ENCODE measurements at places on chromosomes 6 and 20.

DNA sequence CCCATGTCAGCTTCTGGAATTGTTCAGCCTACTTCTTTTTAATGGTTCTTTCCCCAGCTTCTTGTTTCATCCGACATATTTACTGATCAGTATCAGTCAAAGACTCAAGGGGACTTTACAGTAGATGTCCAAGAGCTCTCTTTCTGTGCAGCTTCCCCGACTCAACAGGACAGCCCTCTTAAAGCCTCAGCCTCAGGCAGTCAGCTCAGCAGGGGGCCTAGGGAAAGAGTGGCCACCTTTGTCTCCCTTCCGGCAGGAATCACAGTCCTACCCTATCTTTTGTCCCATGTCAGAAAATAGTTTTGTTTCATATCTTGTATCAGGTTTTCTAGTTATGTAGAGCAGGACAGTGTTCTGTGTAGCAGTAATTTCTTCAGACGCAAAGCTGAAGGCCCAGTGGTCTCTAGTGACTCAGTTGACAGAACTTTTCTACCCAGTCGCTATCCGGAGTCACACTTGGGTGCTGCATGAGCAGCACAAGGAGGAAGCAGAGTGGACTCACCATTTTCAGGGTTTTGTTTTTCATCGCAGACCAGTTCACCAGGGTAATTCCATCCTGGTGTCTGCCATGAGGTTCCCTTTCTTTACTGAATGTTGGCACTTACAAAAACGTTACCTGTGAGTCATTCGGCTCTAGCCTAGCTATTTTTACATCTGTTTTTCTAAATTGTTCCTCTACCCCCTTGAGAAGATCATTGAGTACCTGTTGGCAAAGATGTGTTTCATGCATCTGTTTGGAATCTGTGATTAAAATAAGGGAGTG, 47.7 kb downstream of the SPATA2 start:
- H3K4me3 ChIP-seq, result no peak overlapping the region
- H3K4me1 ChIP-seq, result peaks cover 30% of the 10 kb centered on the region
- no peak for DNase-seq
- H3K36me3 ChIP-seq, result peaks cover 8% of the 10 kb centered on the region

DNA sequence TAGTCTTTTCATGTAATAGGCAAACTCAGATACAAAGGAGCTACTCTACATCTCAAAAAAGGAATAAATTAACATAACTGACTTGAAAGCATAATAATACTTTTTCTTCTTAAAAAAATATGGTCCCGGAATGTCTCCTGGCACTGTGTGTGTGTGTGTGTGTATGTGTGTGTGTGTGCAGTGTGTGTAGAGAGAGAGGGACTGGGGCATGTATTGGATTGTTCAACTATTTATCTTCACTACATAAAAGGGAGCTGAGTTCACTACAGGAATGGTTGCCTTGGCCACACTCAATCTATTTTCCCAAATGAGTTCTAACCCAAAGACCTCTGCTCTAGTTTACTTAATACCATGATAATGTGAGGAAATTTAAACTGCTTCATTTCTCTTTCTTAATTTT, 51.1 kb downstream of the B3GAT2 start:
- H3K4me1 ChIP-seq, result no peaks in the 10 kb centered on the region
- no peaks in the 10 kb centered on the region for H3K27me3 ChIP-seq
- no peak overlapping the region for H3K4me3 ChIP-seq
- DNase-seq, result no peak
- no peaks in the 10 kb centered on the region for H3K36me3 ChIP-seq

- H3K27me3 ChIP-seq, result peaks cover 3% of the 10 kb centered on the region
- no peak overlapping the region for H3K27ac ChIP-seq
- no peak overlapping the region for H3K4me3 ChIP-seq
- DNase-seq, result no peak
These were observed 63.8 kb downstream of the HECA start for GRCh38 chr6:139198529-139199288.

DNA sequence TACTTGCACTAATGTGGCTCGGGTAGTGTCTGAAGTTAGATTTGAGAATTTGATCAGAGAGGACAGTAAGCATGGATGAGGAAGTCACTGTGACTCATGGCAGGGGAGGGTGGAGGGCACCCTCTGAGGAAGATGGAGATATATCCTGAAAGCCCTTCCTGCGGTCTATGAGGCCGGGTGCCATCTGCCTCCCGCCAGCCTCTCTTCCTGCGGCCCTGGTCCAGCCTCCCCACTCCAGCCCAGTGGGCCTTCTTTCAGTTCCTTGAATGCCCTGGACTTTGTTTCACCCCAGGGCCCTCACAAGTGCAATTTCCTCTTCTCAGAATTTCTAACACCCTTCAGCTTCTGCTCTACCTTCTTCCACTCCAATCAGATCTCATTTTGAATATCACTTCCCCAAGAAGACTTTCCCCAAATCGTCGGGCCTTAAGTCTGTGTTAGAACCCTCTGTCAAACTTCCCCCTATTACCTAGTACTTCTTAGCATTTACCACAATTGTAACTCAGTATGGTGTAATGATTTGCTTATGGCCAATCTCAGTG, 20.2 kb upstream of the TNFAIP3 start:
- DNase-seq, result no peak
- no peaks in the 10 kb centered on the region for H3K27me3 ChIP-seq
- H3K27ac ChIP-seq, result no peak overlapping the region
- no peaks in the 10 kb centered on the region for H3K4me1 ChIP-seq
- no peaks in the 10 kb centered on the region for H3K36me3 ChIP-seq

DNA sequence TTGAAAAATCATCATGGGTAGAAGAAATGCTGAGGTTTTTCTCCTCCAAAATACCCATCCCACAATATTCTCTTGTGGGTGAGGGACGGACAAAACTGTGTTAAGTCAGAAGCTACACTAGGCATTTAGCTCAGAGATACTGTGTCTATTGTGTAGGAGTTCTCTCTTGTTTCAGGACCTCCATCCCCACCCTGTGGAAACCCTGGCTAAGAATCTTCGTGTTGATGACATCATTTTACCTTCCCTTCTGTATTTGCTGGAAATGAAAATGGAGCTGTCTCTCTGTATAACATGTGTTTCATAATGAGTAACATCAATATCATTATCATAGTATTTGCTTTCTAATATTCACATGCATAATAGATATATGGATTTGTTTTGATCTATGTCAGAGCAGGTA, 1193.0 kb upstream of the CITED2 start:
- H3K4me1 ChIP-seq, result peaks cover 16% of the 10 kb centered on the region
- peaks cover 4% of the 10 kb centered on the region for H3K27me3 ChIP-seq
- no peak overlapping the region for H3K4me3 ChIP-seq
- H3K27ac ChIP-seq, result peak overlapping the region; percentile 88
- DNase-seq, result no peak

DNA sequence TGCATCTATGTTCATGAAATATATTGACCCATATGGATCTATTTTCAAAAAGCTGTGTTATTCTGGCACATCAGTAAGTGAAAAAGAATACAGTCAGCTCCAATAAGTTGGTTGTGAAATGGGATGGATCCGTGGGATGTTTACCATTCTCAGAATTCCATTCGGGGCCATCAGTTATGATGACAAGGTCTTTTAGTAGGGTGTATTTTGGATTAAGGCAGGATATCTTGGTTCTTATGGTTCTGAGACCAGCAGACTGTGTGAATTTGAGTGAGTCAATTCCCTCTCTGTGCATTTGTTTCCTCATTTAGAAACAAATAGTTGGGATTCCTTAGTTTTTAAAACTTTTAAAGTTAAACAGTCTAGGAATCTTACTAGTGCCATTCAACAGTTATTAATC, 287.4 kb downstream of the CD109 start:
- no peak for DNase-seq
- H3K27me3 ChIP-seq, result peaks cover 3% of the 10 kb centered on the region
- no peaks in the 10 kb centered on the region for H3K4me1 ChIP-seq
- H3K27ac ChIP-seq, result no peak overlapping the region
- H3K36me3 ChIP-seq, result no peaks in the 10 kb centered on the region

DNA sequence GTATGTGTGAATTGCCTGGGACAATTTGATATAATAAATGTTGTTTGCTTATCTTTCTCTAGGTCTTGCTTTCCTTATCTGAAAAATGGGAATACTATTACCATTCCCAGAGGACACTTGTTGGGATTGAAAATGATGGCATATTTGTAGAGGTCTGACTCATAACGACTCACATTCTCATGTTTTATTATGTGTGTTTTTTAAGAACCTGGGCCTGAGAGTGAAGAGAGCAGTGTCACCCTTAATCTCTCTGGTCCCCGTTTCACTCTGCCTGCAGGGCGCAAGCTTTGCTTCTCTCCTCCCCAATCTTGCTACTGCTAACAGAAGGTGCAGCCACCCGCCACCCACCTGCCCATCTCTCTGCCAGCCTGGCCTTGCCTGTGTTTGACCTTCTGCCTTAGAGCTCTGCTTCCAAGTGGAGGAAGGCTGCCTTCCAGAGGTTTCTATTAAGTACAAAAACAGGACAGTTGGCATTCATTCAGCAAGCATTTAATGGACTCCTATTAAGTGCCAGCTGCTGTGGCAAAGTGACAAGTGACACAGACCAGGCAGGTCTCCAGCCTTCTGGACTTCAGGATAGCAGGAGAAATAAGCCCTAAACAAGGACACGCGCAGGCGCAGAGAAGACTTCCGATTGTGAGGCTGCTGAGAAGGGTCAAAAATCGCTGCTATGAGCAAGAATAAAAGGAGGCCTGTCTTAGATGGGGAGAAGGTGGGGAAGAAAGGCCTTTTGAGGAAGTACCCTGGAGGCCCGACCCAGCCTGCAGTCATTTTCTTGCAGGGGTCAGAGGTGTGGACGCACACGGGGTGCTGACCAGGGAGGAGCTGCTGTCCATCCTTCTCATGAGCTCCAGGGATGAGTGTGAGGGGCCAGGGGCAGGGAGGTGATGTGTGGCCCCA, 112.5 kb downstream of the JPH2 start:
- H3K27me3 ChIP-seq, result peaks cover 16% of the 10 kb centered on the region
- H3K4me3 ChIP-seq, result no peak overlapping the region
- H3K4me1 ChIP-seq, result peaks cover 6% of the 10 kb centered on the region

- no peak overlapping the region for H3K4me3 ChIP-seq
- no peaks in the 10 kb centered on the region for H3K4me1 ChIP-seq
- H3K27me3 ChIP-seq, result no peaks in the 10 kb centered on the region
- peaks cover 58% of the 10 kb centered on the region for H3K36me3 ChIP-seq
These were observed 48.0 kb downstream of the MAPK14 start for GRCh38 chr6:36075656-36076055.

- H3K27me3 ChIP-seq, result peaks cover 16% of the 10 kb centered on the region
- DNase-seq, result no peak
- H3K27ac ChIP-seq, result no peak overlapping the region
- no peak overlapping the region for H3K4me3 ChIP-seq
- no peaks in the 10 kb centered on the region for H3K36me3 ChIP-seq
These were observed 35.5 kb upstream of the AFDN start for GRCh38 chr6:167791091-167791779.

DNA sequence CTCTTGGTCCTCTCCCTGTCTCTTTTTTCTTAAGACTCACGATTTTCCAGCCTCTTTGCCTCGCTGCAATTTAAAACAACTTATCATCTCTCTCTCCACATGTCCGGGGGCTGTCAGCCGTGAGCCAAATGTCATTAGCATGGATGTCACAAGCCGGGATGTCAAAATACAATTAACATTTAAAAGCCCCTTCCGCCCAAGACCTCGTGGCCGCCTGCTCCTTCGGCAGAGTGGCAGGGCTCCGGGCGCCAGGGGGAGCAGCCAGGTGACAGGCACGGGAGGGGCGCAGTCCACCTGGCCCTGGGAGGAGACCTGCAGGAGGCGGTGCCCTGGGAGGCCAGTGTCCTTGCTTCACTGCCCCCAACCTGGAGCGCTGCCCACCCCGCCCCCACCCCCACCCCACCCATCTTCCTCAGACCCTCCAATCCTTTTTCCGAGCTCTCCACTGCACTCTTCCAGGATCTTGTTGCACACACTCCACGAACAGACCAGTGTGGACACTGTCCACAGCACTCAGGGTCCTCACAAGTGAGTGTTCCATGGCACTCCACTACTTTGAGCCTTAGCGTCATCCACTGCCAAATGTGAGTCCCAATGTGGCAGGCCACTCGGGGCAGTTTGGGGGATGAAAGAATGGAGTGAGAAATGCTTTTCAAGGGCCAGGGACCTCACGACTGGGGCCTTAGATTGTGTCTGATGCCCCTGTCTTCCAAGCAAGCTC, 5.6 kb upstream of the GRM4 start:
- H3K36me3 ChIP-seq, result no peaks in the 10 kb centered on the region
- peaks cover 72% of the 10 kb centered on the region for H3K27me3 ChIP-seq
- peak overlapping the region; percentile 35 for H3K4me3 ChIP-seq
- no peak for DNase-seq
- no peak overlapping the region for H3K27ac ChIP-seq
- H3K4me1 ChIP-seq, result peaks cover 69% of the 10 kb centered on the region

DNA sequence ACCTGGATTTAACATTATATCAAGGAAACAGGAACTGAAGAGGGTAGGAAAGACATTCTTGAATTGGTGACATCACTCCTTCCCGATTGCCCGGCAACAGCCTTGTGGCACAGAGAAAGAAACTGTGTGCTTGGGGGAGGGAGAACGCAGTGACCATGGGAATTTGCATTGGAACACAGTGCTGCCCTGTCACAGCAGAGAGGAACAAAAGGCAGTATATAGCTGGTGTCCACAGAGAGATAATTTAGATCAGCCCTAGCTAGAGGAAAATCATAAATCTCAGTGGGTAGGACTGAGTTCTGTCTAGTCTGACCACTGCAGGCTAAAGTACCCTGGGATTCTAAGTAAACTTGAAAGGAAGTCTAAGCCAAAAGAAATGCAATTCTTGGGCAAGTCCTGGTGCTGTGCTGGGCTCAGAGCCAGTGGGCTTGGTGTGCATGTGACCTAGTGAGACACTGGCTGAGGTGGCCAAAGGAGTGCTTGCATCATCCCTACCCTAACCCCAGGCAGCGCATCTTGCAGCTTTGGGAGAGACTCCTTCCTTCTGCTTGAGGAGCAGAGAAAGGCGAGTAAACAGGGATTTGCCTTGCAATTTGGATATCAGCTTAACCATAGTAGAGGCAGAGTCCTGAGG, 697.6 kb downstream of the HACE1 start:
- H3K4me3 ChIP-seq, result no peak overlapping the region
- peaks cover 2% of the 10 kb centered on the region for H3K27me3 ChIP-seq
- no peak for DNase-seq
- peaks cover 4% of the 10 kb centered on the region for H3K4me1 ChIP-seq
- no peaks in the 10 kb centered on the region for H3K36me3 ChIP-seq

- DNase-seq, result peak; percentile 20
- H3K4me3 ChIP-seq, result no peak overlapping the region
- no peak overlapping the region for H3K27ac ChIP-seq
- peaks cover 2% of the 10 kb centered on the region for H3K27me3 ChIP-seq
- peaks cover 8% of the 10 kb centered on the region for H3K36me3 ChIP-seq
These were observed 283.7 kb upstream of the AGPAT4 start for GRCh38 chr6:161557333-161558107.

DNA sequence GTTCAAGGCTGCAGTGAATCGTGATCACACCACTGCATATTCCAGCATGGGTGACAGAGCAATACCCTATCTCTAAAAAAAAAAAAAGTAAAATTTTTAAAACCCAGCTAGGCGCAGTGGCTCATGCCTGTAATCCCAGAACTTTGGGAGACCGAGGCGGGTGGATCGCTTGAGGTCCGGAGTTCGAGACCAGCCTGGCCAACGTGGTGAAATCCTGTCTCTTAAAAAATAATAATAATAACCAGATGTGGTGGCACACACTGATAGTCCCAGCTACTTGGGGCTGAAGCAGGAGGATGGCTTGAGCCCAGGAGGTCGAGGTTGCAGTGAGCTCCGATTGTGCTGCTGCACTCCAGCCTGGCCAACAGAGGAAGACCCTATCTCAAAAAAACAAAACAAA, 13.5 kb downstream of the MTG2 start:
- no peak overlapping the region for H3K4me3 ChIP-seq
- no peaks in the 10 kb centered on the region for H3K27me3 ChIP-seq
- H3K27ac ChIP-seq, result no peak overlapping the region

All from nephron progenitor cell (in vitro differentiated cells).